ENCODE measurements at places on chromosomes 4 and X.

DNA sequence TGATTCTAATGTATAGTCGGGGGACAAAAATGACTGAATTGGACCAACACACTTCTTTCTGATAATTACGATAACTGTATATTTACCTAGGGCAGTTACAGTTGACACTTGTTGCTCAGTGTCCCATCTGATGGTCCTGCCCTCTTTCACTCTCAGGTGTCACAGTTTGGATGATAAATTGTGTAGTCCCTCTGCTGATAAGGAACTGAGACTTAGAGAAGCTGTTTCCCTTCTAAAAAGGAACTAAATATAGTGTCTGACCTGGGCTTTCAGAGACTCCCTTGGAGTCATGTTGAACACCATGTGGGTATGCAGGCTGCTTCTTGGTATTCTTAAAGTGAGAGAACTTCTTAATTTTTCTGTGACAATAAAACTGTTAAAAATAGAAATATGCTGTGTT lies 23.7 kb upstream of the PNPLA4 start:
- no peak for DNase-seq

GRCh38 chr4:112061207-112061817 lies 83.9 kb upstream of the FAM241A start:
- no peak for DNase-seq

DNA sequence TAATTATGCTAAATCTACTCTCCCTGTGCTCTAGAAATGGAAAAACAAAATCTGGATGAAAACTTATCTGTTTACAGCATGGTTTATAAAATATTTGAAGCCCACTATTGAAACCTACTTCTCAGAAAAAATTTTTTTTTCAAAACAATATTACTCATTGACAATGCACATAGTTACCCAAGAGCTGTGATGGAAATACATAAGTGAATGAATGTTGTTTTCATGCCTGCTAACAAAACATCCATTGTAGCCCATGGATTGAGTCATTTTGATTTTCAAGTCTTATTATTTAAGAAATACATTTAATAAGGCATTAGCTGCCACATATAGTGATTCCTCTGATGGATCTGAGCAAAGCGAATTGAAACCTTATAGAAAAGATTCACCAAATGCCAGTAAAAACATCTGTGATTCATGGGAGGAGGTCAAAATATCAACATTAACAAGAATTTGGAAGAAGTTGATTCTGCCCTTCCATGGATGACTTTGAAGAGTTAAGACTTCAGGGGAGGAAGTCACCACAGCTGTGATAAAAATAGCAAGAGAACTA lies 144.7 kb upstream of the HHIP start:
- DNase-seq, result no peak

DNA sequence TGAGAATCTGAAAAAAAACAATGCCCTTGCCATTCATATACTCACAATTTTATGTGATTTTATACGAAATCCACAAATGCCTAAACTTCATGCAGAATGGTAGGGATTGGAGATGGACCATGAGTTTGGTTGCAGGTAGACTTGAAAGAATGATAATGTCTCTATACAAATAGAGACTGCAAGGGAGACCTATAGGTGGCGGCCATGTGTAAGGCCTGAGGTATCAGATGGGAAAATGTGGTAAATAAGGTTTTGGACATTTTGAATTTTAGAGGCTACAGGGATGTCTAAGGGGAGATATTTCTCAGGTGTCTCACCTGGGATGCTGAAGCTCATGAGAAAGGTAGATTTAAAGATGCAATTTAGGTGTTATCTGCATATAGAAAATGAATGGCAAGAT lies 78.0 kb downstream of the GABRB1 start:
- no peak for DNase-seq

- no peak for DNase-seq
Measured at GRCh38 chr4:55931833-55932232, 16.9 kb upstream of the CEP135 start.

- no peak for DNase-seq
Measured at GRCh38 chrX:96703816-96704215, 19.2 kb downstream of the DIAPH2 start.

DNA sequence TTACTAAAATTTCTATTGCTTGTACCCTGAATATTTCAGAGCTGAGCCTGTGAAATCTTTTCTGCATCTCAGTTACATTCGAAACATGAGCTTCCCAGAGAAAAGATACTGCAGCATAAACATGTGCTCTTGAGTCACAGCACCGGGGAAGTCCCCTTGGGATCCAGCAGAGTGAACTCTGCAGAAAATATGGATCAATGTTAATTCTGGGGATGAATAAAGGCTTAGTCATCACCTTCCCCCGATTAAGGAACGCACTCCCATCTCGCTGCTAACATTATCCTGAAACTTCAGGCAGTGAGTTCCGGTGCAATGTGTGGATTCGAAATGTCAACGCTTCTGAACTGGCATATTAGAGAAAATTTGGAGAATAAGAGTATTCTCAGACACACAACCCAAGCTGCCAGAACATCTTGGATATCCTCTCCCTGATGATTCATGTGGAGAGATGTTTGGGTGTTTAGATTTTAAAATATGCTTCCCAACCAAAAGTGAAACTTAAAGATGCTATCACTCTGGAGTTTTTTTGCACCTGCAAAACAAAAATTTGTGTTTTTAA lies 90.8 kb downstream of the IRF2 start:
- DNase-seq, result no peak

GRCh38 chr4:159927781-159928180 lies 824.9 kb downstream of the RAPGEF2 start:
- no peak for DNase-seq

- no peak for DNase-seq
Measured at GRCh38 chr4:148263127-148263526, 179.1 kb downstream of the NR3C2 start.

- DNase-seq, result no peak
Measured at GRCh38 chr4:45554423-45554822, 569.4 kb downstream of the GABRG1 start.

GRCh38 chrX:13790206-13791131 lies 26.4 kb downstream of the GPM6B start:
- no peak for DNase-seq

GRCh38 chr4:1043651-1044468 lies 32.4 kb downstream of the FGFRL1 start:
- peak; percentile 16 for DNase-seq

GRCh38 chr4:182258441-182259000 lies 15.3 kb downstream of the TENM3 start:
- no peak for DNase-seq

All from stimulated activated CD8-positive, alpha-beta memory T cell treated with anti-CD3 and anti-CD28 coated beads, Interleukin-4, amount 100 ng/mL, for 24 hours (primary cell).